T-helper 1 cell treated with Interleukin-12 subunit alpha and Interleukin-12 subunit beta and Interleukin-4 antibody, amounts not matched to agents 30 ng/mL and 1 ng/mL, for 36 hours (primary cell): ENCODE measurements at places on chromosomes 1 and 21. TPM values are rescaled to one million over a fixed set of nuclear protein-coding genes. Genes with fewer than 3 reads are reported as not detected.

The BMP8B gene
- 0.12 and 0.22 TPM in 2 replicates for total RNA-seq

The SH3BGR gene
- 1.0 and 1.2 TPM in 2 replicates for total RNA-seq

The C1orf21 gene
- 5.5 and 5.8 TPM in 2 replicates for total RNA-seq

The CELA3B gene
- total RNA-seq = not detected in 2 replicates

The MYBPH gene
- total RNA-seq = not detected in 2 replicates

The DNASE2B gene
- total RNA-seq = not detected in 2 replicates

The DEPDC1 gene
- 12.5 and 13.7 TPM in 2 replicates for total RNA-seq

The SELL gene
- 330 and 338 TPM in 2 replicates for total RNA-seq

The TMOD4 gene
- 2.7 and 4.5 TPM in 2 replicates for total RNA-seq

The CXADR gene
- total RNA-seq = 0.39 and 0.49 TPM in 2 replicates

The ADAM15 gene
- total RNA-seq = 51.6 and 53.2 TPM in 2 replicates

The SORT1 gene
- total RNA-seq = 6.2 and 7.7 TPM in 2 replicates

The CHODL gene
- not detected in 2 replicates for total RNA-seq
